ENCODE measurements at places on chromosomes 5 and 9.

- DNase-seq, result no peak
Observed at GRCh38 chr5:140243706-140244250, 59.1 kb downstream of the PFDN1 start.

DNA sequence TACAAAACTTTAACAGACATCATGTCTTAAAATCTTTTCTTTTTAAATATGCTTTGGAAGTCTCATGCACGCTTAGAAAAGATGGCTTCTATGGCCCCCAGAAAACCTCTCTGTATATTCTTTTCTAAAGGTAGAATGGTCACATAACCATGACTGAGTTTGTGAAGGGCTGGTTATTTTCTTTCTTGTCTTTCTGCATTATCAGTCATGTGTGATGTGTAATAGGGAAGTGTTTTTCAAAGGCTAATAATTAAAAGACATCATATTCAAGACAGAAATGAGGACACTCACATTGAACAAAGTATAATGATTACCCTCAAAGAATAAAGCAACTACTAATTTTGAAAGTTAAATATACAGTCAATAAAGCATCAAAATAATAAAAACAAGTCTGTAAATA lies 253.4 kb downstream of the TRPM3 start:
- no peak for DNase-seq

DNA sequence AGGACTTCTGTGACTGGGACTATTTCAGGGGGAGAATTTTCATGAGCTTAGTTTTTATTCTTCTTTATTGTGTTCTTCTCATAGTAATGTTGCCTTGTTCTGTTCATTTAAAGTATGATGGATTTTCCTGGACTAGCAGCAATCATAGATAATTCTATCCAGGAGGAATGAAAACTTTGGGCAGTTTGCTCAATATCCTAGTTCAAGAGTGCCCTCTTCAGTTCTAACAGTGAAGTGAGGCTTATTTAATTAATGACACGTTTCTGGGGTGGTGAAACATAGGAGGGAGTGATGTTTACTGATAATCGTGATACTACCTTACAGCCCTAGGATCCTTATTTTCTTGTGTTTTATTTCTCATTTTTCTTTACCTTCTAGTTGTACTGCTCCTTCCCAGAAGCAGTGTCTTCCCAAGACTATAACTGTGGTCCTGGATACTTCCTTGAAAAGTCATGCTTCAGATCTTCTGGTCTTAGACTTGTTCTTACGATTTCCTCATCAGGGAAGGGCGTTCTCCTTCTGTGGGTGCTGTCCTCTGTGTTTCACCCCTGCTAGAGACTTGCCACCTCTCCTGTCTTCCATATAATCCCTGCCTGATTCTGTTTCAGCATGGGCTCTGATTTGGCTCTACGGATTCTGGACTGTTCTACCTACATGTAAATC lies 57.4 kb downstream of the CFAP95 start:
- peak; percentile 60 for DNase-seq

DNA sequence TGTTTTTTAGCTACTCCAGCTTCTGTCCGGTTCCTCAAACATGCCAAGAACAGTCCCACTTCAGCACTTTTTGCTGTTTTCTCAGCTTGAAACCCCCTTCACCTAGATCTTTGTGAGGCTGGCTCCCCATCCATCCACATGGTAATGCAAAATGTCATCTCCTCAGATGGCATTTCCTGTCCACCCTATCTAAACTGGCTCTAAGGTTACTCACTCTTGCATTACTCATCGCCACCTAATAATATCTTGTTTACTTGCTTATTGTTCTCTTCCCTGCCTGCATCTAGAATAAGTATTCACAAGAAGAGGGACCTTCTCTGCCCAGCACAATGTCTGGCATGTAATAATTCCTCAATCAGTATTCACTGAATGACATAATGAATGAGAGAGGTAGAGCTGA lies 220.1 kb downstream of the FAM114A2 start:
- DNase-seq, result peak; percentile 41

- DNase-seq, result no peak
Observed at GRCh38 chr5:120697147-120697546, 233.0 kb downstream of the PRR16 start.

DNA sequence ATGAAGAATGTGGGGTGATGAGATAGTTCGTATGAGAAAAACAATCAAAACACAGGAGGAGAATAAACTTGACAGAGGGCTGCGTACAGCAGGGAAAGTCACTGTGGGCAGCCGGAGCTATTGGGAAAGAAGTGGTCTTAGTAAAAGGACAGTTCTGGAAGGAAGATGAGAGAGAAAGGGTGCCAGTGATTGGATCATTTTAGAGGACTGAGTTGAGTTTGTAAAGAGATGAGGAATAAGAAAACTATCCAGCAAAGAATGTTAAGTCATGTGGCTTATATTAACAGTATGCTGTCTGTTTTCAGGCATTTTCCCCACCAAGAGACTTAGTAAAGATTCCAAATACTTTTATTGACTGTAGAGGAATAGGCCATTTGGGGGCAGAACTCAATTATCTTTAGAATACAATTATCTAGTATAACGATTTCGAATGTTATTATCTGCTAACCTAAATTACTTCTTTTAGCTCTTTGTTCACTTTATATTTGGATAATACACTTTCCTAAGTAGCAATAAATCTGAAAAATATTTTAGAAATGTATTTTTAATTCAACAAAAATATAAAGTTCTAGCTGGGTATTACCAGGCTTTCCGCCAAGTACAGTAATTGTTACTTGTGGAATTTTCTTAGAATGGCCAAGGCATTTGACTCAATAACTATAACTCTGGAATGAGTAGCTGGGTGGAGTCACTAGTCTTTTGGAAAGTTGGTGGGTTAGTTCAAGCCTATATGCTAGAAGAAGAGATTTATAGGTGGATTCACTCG lies 15.5 kb upstream of the LOX start:
- no peak for DNase-seq

DNA sequence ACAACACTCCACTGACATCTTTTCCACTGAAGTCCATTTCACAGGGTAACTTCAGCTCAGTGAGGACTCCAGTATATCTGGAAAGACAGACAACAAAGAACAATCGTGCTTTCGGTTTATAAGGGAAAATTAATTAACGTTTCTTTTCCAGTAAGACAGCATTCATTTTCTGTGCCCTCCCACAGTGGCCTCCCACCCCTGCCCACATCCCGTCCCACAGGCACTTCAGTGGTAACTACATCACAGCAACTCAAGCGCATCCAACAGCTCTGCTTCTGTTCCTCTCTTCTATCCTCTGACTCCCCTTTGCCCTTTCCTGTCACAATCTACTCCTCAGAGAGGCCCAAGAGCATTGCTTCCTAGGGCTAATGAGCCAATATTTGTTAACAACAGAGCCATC lies 40.3 kb downstream of the GLDC start:
- no peak for DNase-seq

- no peak for DNase-seq
Observed at GRCh38 chr5:21199087-21199486, 1211.1 kb upstream of the CDH18 start.

- DNase-seq, result no peak
Observed at GRCh38 chr5:5436203-5436760, 13.8 kb downstream of the ICE1 start.

DNA sequence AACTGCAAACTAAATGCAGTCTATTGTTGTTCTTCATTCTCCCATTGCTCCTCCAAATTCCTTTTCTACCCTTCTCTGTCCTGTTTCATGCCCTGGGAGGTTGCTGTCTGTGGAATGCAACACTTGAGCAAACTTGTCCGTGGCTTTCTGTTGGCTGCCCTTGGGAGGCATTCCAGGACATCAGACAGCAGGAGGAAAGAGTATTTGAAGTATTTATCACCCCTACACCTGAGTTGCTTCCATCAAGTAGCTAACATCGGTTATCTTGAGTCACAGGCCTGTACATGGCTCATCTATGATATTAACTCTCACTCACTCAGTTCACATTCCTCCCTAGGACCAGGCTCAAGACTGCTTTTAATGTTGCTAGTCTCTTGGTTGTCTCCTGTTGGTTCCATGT lies 803.4 kb upstream of the CDH6 start:
- peak; percentile 33 for DNase-seq

DNA sequence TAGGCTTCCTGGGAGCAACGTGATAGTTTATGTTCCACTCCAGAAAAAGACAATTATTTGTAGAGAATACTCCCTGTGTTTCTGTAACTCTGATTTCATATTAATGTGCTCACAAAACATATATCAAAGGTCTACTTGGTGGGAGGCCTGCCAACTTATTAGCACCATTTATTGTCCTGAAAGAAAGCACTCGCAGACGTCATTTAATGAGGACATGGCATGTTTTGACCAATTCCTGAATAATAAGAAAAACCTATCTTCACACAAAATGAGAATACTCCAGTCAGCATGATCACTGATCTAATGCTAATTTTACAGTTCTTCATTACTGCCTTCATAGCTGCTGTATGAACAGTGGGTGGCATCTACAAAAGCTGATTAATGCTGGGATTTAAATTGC lies 46.4 kb upstream of the RASEF start:
- DNase-seq, result no peak

GRCh38 chr9:133627341-133627740 lies 8.8 kb upstream of the DBH start:
- no peak for DNase-seq

DNA sequence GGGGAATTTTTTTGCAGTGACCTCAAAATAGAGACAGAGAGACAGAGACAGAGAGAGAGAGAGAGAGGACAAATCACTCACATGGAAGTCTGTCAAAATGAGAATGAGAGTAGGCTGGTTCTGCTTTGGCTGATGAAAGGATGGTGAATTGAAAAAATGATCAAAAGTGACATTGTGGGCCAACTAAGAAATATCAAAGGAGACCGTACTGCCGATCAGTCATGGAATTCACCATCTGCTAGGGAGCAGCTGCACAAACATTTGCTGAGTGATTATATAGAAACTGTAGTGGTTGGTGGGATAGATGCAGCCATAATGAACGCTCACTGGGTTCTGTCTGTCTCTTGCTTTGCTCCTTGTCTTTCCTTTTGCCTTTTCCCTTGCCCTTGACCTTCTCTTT lies 476.6 kb upstream of the SGCD start:
- DNase-seq, result no peak

DNA sequence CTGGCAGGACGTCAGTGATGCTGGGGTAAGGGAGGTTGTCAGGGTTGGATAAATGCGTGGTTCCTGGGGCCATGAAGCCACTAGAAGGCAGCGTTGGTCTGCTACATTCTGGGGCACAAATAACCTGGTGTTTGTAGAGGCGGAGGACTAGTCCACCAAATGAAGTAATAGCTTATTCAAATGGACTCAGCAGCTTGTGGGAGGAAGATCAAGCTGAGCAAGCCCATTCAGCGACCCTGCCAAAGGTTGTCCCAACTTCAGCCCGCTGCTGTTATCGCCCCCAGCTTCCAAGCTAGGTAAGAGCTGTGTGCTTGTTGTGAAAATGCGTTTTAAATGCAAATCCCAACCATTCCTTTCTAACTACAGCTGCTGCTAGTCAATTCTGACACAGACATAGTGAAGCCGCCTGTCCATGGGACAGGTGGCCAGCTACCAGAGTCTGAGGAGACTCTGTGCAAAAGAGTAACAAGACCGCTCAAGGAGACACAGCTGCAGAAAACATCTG lies 7.6 kb upstream of the FAM240B start:
- peak; percentile 63 for DNase-seq

GRCh38 chr5:179348843-179349242 lies 3.6 kb upstream of the ADAMTS2 start:
- DNase-seq, result no peak

DNA sequence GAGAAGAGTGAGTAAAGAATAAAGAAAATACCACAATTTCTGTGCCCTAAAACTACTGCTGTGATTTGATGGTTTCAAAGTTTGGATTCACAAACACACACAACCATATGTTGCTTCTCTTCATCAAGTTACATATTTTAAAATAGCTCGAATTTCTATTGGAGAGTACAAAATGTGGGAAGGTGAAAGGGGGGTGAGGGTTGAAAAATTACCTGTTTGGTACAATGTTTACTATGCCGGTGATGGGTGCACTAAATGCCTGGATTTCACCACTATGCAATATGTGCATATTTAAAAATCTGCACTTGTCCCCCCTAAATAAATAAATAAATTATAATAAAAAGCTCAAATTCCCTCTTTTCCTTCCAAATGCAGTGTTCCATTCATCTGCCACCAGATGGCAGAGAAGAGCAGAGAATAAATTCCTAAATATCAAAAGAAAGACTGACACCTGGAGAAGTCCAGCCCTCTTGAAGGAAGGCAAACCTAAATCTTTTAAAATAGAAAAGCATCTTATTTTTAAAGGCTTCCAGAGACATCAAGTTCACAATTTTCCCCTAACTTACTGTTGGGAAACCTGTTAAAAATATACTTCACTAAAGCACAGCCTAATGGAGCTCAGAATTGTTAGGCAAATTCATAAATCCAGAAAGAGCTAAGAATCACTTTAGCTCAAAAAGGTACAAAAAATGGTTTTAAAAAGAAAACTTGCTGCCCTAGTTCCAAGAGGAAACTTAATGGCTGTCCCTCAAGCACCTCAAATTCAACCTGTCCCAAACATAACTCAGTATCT lies 24.8 kb upstream of the HNRNPA0 start:
- peak; percentile 45 for DNase-seq

DNA sequence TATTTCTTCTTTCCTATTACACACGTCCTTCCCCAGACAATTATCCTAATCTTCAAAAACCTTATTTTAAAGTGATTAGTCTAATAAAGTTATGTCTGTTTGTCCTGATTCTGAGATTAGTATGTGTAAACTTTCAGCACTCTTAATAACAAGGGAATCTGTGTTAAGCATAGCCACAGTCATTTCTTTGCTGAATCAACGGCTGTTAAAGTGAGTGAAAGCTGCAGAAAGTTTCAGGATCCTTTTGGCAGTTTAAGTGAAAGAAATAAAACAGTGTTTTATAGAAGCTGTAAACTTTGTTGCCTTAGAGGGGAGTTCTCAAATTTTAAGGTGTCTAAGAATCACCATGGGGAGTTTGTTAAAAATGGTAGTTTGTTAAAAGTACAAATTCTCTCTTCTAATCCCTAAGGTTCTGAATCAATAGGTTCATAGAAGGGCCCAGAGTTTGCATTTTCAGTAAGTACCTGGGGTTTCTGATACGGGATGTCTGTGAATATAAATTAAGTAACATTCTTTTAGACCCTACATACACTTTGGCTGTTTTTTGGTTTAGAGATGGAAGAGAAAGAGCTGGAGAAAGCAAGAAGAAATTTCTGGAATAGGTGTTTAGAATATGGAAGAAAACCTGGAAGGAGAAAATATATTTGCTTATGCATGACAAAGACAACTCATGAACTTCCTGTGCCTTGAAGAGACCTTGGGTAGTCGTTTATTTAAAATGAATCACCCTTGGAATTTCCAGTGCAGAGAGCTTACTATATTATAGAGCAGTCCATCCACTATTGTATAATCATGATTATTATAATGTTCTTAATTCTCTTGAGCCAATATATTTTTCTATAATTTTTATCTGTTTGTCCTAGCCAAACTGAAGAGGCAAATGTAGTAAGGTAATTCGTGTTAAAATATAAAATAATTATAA lies 45.7 kb downstream of the SCAMP1 start:
- peak; percentile 64 for DNase-seq

- DNase-seq, result peak; percentile 73
Observed at GRCh38 chr9:89430995-89431394, 66.9 kb downstream of the SEMA4D start.

GRCh38 chr5:18099261-18099660 lies 465.0 kb downstream of the TAF11L14 start:
- no peak for DNase-seq
